ENCODE measurements at places on chromosomes 2 and 18.
A peak's percentile ranks its signal among the peaks of the same experiment; 100 is the strongest.

- H3K4me1 ChIP-seq = no peaks in the 10 kb centered on the region
- H3K27ac ChIP-seq = no peak overlapping the region
- H3K36me3 ChIP-seq = peaks cover 6% of the 10 kb centered on the region
- H3K4me3 ChIP-seq = no peak overlapping the region
- peaks cover 28% of the 10 kb centered on the region for H3K27me3 ChIP-seq
Measured at GRCh38 chr2:242065426-242065825, 195.9 kb downstream of the RTP5 start.

DNA sequence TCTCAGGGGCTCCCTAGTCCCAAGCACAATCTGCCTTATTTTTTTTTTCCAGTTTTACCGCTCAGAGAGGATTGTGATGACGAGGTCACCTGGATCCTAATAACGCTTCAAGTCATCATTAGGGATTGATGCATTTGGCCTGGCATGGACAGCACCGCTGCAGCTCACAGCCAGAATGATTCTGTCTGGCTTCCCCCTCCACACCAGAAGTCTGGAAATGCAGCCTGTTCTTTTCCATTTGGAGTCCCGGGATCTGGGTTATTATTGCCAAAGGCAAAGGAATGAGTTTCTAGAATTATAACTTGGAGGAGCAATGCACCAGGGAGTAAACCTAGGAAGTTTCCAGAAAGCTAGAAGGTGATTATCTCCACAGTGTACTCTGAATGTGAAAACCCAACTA, 81.1 kb upstream of the TAF1B start:
- peaks cover 19% of the 10 kb centered on the region for H3K27me3 ChIP-seq
- no peak overlapping the region for H3K27ac ChIP-seq
- no peak overlapping the region for H3K4me3 ChIP-seq
- H3K4me1 ChIP-seq = peaks cover 28% of the 10 kb centered on the region

DNA sequence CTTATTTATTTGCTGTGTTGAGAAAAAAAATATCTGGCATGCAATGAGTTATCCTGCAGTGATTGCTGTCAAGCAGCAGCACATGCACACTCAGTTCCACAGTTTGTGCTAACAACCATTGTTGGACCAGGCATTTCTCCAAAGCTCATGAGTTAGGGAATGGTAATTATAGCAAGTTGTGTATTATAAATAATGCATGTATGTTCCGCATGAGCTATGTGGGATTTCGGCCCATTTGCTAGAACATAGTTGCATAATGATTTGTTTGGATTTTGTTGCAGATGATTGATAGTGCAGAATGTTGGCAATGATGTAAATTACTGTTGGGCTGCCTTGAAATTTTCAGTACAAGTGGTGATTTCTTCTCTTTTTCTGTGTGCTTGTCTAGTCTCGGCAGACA, 10.7 kb downstream of the KCNJ3 start:
- H3K27me3 ChIP-seq = no peaks in the 10 kb centered on the region
- H3K36me3 ChIP-seq = no peaks in the 10 kb centered on the region
- H3K4me3 ChIP-seq = no peak overlapping the region
- H3K27ac ChIP-seq = no peak overlapping the region
- DNase-seq = no peak
- H3K4me1 ChIP-seq = no peaks in the 10 kb centered on the region

DNA sequence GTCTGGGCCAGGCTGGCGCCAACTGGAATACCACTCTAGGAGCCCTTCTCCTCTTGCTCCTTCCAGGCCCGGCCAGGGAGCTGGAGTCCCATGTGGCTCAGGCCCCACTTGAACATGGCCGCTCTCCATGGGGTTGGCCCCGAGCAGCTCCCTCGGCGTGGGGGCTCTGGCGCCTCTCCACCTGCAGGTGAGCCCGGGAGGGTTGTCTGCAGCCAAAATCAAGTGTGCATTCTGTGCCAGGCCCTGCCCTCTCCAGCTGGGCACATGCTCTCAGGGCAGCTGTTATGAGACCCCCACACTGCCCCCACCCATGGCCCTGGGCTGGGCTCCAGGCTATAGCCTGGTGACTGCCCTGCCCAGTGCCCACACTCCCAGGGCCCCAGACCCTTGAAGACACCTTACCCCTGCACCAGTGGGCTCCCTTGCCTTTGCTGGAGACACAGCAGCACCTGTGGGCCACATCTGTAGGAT, 45.8 kb upstream of the HS6ST1 start:
- H3K4me1 ChIP-seq = no peaks in the 10 kb centered on the region
- no peak overlapping the region for H3K27ac ChIP-seq
- H3K4me3 ChIP-seq = no peak overlapping the region
- DNase-seq = no peak

DNA sequence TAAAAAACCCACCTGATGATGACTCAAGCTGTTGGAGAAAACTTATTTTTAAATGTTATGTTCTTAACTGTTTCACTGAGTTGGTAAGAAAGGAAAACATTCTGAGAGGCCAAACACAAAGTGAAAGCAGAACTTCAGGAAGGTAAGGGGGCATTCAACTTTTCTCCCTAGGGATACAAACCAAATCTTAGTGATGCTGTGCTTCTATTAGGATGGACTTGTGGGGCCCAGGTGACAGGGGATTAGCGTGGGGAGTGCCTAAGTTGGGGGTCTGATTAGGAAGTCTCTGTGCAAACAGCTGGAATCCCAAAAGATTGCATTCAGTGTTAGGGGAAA, 18.5 kb downstream of the PDCL3 start:
- peak overlapping the region; percentile 72 for H3K4me3 ChIP-seq
- H3K36me3 ChIP-seq = peaks cover 19% of the 10 kb centered on the region
- no peaks in the 10 kb centered on the region for H3K27me3 ChIP-seq

Measured in stimulated activated naive B cell treated with anti-CD40 and anti-IgM and Interleukin-4, amounts not matched to agents 10 μg/mL and 1 μg/mL and 100 μg/mL, for 72 hours (primary cell).